Inflammatory macrophage treated with lipopolysaccharide for 1 hour (primary cell): ENCODE measurements at places on chromosomes 1 and 21.
A peak's percentile ranks its signal among the peaks of the same experiment; 100 is the strongest.

DNA sequence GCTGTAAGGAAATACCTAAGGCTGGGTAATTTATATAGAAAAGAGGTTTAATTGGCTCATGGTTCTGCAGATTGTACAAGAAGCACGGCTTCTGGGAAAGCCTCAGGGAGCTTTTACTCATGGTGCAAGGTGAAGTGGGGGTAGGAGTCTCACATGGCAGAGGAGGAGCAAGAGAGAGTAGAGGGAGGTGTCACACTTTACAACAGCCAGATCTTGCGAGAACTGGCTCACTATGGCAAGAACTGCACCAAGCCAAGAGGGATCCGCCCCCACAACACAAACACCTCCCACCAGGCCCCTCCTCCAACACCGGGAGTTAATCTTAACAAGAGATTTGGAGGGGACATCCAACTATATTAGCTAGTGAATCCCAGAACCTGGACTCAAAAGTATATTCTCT is 135.4 kb upstream of the SOD1 start:
- DNase-seq: no peak

DNA sequence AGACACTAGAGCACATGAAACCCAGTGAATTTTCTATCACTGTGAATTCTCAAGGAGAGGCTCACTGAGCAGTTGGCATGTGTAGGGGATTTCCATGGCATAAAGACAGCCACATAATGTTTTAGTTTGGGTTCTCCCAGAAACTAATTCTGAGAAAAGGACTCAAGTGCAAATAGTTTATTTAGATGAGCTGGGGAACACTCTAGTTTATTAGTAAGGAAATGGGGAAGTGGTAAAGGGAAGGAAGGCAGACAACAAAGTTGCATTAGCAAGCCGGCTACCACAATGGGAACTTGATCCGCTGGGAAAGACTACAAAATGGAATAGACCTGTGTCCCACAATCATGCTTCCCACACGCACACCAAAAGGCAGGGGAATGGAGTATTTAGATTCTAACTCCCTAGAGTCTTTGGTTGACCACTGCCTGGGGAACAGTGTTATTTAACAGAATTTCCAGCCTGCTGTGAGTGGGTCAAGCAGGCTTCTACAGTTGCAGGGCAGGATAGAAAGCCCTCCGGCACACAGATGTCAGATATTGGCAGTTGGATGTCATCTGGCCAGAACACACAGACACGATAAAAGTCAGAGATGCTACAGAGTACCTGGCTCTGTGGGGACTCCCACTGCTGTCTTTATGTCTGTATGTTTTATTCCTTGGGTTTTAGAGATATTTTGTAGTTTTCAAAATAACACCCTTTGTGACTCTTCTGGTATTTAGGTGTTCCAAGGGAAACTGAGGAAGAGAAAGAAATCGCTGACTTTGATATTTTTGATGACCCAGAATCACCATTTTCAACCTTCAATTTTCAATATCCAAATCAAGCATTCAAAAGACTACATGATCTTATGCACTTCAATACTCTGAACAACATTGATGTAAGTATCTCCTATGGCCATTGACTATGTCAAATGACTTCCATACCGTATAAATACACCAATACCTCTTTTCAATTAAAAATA is 150.1 kb downstream of the PLA2G4A start:
- DNase-seq: peak; percentile 80

DNA sequence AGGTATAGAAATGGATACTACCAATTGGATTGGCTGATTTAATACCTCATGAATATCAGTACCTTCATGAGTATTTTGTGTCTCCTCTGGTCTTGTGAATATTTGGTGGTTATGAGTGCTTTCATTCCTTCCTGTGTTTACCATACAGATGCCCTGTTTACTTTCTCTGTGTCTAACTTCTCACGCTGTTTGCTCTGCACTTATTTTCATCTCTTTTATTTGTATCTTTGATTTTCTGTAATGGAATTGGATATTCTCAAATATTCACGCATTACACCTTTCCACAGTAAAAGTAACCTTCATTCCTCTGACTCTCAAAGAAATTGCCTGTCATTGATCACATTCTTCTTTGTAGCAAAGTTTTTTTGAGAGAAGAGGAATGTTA is 16.8 kb downstream of the CNST start:
- DNase-seq: no peak

DNA sequence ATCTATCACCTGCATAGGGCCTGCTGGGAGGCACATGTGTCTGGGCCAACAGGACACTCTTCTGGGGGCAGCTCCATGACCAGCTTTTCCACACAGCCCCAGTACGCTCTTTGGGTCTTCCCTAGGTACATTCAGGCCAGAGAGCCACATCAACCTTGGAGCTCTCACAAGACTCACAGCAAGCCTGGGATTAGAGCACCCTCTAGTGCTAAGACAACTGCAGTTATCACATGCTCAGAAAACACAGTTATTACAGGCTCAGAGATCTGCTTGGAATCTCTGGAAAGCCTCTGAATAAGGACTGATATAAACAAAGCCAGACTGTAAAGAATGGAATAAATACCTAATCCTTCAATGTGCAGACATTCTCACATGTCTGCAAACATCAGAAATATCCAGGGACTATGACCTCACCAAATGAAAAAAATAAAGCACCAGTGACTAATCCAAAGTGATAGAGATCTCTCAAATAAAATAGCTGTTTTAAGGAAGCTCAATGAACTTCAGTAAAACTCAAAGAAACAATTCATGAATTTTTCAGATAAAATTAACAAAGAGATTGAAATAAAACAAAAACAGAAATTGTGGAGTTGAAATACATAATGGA is 563.9 kb upstream of the NR5A2 start:
- peak; percentile 49 for DNase-seq

- no peak for DNase-seq
These were observed 18.8 kb downstream of the RNF115 start for GRCh38 chr1:145805057-145805456.

GRCh38 chr1:84122780-84123382 is 21.2 kb upstream of the PRKACB start:
- peak; percentile 73 for DNase-seq

- DNase-seq: no peak
These were observed 290.3 kb upstream of the SGIP1 start for GRCh38 chr1:66243548-66244130.

DNA sequence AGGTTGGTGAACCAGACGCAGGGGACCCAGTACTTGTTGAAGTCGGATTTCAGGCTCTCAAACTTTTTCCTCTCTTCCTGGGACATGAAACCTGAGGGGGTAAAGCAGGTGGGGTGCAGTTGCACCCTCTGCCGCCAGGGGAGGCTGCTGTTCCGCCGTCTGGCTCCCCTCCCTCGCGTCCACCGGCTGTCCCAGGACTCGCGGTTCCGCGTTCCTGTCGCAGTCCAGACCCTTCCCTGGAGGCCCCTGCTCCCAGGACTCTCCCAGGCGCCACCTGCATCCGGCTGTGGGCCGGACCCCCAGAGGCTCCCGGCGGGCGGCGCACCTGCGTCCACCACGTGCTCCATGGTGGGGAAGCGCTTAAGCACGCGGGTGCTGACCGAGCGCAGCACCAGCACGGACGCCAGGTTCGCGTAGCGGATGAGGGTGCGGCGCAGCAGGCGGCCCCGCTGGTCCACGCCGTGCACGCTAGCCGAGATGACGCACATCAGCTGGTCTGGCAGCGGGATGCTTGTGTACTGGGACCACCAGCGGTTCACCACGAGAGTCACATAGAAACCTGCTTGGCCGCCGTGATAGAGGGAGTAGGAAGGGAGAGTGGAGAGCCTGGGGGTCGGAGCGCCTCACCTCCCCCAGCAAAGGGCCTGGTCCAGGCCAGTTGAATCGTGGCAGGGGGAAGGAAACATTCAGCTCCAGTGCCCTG is 1.7 kb downstream of the BEST4 start:
- DNase-seq: no peak

DNA sequence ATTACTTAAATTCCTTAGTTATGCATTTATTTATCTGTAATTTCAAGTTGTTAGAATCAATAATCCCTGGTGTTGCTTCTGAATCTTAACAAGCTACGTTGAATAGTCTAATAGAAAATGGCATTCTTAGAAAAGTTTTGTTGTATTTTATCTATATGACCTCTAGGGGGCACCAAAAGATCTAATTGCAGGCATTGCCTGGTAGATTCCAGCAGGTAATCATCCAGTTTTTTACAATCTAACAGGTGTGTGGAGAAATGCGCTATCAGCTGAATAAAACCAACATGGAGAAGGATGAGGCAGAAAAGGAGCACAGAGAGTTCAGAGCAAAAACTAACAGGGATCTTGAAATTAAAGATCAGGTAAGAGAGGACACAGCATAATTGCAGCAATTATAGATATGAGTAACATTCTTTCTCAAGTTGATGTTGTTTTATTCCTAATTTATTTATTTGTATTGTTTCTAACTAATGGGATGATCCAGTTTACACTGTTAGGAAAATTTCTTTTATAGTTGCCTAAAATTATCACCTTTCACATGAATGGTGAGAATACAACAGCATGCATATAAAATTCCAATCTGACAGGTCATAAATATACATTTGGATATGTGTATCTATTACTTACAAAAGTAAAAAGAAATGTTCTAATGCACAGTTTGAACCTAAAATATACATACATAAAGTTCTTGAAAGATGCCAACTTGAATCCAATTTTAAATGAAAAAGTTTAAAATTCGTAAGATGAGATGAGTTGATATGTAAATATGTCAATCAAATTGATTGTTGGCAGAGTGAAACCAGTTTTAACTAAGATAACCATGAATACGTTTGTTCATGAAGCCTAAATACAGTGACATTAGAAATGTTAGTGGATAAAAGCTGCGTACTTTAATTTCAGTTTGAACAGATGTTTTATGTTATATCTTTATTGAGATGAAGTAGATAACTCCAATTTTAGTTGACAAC is 88.4 kb downstream of the SDCCAG8 start:
- peak; percentile 28 for DNase-seq

GRCh38 chr21:18168108-18168507 is 76.5 kb upstream of the CHODL start:
- DNase-seq: no peak

DNA sequence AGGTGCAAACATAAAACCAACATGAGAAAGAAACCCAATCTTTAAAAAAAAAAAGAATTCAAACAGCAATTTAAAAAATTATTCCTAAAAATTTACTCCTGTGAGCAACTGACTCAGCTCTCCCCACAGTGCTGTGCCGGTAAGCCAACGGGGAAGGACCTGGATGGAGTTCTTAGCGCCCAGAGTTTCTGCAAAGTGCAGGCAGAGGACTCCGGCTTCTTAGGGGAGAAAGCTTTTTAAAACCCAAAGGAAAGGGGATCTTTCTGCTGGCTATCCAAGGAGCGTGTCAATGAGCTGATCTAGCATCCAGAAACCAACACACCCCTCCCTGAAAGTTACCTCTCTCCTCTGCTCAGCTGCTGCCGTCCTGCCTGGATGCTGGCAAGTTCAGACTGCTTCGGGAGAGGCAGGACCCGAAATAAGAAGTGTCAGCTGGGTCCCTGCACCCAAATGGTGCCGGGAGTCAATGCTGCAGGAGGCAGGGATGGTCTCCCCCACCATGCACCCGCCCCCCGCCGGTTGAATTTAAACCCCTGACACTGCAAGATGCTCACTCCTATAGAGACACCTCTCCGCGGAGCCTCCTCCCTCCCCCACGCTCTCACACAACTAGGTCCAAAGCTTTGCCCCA is 32.2 kb upstream of the H6PD start:
- no peak for DNase-seq

- DNase-seq: peak; percentile 84
These were observed 2.4 kb downstream of the ARID1A start for GRCh38 chr1:26697978-26698849.

- no peak for DNase-seq
These were observed 9.3 kb upstream of the SLX9 start for GRCh38 chr21:44930543-44930981.

DNA sequence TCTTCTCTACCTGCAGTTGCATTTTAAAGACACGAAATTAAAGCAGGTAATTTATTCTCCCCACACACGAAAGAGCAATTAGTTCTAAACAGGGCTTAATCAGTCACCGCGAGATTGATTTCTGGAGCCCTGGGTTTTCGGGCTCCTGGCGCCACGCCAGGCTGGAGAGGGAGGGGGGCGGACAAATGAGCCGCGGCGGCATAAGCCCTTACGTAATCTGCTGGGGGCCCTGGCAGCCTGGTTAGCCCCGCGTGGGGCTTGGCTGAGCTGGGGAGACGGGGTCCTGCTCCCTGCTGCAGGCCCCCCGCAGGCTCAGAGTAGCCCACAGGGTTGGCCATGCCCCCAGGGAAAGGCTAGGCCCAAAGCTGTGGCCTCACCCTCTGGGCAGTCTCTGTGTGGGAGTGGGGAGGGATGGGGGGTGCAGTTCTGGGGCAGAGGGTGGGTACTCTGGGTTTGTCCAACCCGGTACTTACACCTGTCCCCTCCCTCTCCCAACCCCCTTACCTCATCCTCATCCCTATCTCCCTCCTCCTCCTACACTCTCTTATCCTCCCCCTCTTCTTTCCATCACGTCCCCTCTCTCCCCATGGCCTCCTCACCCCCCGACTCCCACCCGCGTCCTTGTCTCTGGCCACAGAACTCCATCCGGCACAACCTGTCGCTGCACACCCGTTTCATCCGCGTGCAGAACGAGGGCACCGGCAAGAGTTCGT is 19.9 kb downstream of the FOXO6 start:
- DNase-seq: no peak

DNA sequence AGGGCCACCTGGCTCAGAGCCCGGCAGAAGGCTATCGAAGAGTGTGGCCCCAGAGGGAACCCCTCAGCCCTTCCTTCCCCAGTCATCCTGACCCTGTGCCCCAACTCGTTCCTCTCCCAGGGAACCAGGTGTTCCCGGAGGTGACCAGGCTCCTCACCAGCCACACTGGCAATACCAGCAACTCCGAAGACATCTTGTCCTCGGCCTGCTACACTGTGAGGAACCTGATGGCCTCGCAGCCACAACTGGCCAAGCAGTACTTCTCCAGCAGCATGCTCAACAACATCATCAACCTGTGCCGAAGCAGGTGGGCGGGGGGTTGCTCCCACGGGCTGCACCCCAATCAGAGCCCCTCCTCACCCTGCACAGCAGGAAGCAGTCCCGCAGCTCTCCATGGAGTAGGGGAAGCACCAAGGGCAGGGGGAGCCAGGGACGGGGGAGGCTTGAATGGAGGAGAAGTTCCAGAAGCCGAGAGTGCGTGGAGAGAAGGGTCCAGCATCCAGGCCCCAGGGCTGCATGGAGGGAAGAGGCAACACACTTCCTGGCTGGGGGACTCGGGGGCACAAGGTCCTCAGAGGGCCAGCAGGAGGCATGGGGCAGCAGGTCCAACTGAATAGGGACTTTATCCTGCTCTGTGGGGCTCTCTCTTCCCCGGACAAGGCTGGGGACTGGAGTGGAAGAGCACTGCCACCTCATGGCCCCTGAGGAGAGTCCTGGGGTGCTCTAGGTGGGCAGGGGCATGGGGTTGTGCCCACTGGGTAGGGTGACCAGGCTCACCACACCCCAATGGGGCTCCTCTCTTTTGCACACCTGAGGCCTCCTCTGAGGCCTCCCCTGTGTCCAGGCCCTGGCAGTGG is 41.7 kb downstream of the PKP1 start:
- DNase-seq: no peak

GRCh38 chr1:85587841-85588240 is 7.3 kb downstream of the CCN1 start:
- DNase-seq: no peak

DNA sequence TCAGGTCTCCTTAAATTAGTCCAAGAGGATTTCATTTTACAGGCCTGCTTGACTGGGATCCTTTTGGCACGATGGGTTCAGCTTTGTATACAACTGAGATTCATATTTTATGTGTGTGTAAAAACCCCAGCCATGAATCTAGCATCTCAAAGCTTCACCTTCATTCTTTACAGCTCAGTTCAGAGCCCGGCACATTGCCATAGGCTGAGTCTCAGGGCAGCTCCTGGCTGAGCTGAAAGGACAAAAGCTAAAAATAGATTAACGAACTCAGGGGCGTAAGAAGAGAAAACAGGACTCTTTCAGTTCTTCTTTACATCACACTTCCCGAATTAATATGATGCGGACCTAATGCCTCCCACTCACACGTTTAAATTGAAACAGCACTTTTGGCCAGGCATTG is 262.8 kb upstream of the PBX1 start:
- no peak for DNase-seq
